CD8-positive, alpha-beta memory T cell (primary cell): ENCODE measurements at places on chromosomes 4 and X. TPM values are rescaled to one million over a fixed set of nuclear protein-coding genes. Genes with fewer than 3 reads are reported as not detected.

GRCh38 chr4:83114576-83114975 lies at the start of gene PLAC8:
TSS of gene PLAC8 (minus strand) at chr4:83114729. CDS start at chr4:83107921, 6,808 bp downstream.
- no peak for DNase-seq

DNA sequence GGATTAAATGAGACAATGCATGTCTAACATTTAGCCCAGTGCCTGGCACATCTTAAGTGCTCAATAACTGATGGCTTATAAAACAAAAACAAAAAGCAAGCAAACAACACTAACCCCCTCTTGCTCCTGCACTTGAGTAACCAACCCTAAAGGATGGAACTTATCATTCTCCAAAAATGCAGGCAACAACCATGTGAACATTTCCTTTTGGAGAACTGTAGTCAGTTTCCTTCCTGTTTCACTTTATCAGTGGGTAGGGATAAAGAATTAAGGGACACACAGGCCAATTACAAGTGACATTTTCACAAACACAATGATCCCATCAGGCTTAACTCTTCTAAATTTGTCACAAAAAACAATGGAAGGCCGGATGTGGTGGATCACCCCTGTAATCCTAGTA lies 30.4 kb downstream of the RPS3A start:
- no peak for DNase-seq

- DNase-seq, result no peak
Measured at GRCh38 chrX:41177297-41177696, 92.1 kb downstream of the USP9X start.

TBC1D14 gene
- 38.0 TPM for total RNA-seq
